Activated naive CD8-positive, alpha-beta T cell treated with anti-CD3 and anti-CD28 coated beads, Interleukin-2, amount 10 ng/mL, durations not matched to agents 7 days and 5 days (primary cell): ENCODE measurements at places on chromosomes 4 and X.
A peak's percentile ranks its signal among the peaks of the same experiment; 100 is the strongest.

DNA sequence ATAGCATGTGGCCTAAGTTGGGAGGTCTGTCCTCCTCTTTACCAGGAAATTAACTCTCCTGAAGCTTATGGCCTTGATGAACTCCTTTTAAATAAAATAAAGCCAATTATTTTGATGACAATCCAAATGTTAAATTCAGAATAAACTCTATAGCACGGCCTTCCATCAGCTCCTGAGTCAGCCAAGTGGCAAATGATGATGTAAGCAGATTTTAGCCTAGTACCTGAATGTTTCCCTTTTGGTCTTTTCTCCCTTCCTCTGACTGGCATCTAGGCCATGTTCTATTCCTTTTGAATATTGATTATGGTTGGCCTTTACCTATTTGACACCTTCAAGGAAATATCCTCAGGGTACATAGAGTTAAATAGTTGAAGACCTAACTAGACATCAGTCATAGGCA lies 76.2 kb downstream of the PARM1 start:
- no peak for DNase-seq

GRCh38 chrX:132181364-132181763 lies 37.9 kb downstream of the RAP2C start:
- no peak for DNase-seq

DNA sequence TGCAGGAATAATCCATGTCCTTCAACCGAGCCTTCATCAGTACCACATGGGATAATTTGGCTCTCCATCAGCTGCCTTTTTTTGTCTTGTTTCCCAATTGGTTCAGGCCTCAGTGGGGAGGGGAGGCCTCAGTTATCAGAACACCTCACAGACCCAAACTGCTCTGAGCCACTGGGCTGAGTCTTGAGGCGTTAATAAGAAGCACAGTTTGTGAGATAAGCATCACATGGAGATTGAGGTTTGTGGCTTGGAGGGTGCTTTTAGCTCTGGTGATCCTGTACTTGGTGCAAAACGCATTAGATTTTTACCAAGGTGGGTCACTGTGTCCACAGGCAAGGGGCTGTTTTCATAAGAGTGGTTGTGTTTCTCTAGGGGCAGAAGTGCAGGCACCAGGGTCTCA lies 82.8 kb upstream of the HPF1 start:
- no peak for DNase-seq

GRCh38 chr4:2287594-2287915 lies 25.6 kb upstream of the MXD4 start:
- DNase-seq: no peak

GRCh38 chr4:150078579-150079080 lies 385 bp downstream of the DCLK2 start:
- peak; percentile 33 for DNase-seq

GRCh38 chr4:177264788-177265422 lies 44.8 kb upstream of the NEIL3 start:
- no peak for DNase-seq

DNA sequence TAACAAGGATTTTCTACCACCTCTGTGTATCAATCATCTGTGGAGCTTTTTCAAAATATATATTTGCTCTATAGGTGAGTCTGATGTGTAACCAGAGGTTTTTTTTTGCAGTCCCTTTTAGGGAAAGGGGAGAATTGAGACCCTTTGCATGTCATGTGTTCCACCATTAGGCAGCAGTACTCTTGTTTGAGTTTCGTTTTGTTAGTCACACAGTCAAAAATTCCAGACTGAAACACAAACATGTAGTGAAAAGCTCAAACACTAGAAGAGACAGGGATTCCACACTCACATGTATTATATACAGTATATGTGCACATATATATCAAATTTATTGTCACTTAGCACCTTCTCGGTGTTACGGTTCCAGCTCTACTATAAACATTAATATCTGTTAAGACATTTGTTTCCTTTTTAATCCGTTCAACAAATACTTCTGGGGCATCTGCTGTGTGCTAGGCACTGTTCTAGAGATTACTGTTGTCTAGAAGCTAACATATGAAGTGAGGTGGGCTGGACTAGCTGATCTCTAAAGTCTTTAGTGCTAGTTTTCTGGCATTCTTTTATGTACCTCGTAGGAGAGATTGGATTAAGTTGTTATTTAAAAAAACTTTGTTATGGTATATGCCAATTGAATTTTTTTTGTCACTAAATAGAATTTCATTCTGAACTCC lies 5.5 kb downstream of the USP9X start:
- DNase-seq: no peak

DNA sequence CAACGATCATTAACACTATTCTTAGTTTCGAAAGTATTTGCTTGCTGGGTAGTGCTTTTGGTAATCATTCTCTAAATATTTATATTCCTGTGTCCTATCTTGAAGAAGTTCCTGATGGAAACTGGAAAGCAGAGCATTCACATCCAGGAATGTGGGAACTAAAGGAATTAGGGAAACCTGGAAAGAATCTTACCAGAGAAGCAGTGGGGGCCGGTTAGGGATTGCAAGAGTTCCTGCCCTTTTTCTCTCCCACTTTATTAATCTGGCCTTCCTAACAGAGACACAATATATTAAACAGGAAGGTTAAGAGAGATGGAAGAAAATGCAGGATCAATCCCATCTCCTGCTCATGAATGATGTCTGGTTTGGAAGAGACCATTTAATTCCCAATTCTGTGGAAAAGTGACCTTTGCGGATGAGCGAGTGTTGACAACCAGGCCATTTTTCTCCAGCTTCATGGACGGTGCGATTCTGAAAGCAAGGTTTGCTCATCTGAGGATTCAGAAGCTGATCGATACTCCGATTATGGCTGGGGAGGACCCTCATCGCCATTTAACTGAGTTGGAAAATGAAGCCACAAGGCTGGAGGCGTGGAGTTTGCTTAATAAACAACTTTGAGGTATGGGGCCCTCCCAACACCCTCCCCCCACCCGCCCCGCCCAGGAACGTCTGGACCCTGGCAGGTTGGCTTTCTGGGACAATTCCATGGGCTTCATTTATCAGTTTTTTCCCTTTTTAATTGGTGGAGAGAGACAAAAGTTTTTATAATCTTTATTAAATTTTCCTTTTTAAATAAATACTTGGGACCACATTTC lies 52.3 kb downstream of the C4orf51 start:
- DNase-seq: no peak

- no peak for DNase-seq
These were observed 114.6 kb upstream of the ADGRL3 start for GRCh38 chr4:61085534-61085933.

GRCh38 chr4:8756816-8757215 lies 114.8 kb downstream of the HMX1 start:
- no peak for DNase-seq

DNA sequence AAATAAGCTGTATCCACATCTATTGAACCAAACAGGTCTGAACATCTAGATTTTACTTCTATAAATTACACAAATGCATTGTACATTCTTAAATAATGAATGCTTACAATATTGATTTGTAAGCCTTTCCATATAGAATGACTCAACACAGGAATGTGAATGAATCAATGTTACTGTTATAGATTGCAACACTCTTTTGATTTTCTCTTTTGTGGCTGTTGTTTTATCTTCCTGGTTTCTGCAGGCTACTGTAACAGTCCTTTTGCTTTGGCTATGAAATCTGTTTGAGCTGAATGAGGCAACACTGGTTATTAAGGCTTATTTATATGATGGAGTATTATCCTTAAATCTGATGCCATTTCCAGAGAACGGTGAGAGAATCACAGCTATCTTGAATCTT lies 49.5 kb downstream of the GPR50 start:
- no peak for DNase-seq

- DNase-seq: no peak
These were observed 114.7 kb upstream of the TTC29 start for GRCh38 chr4:147060151-147060931.
